Fibroblast of villous mesenchyme (primary cell): ENCODE measurements at places on chromosomes 3 and 15. TPM values are rescaled to one million over a fixed set of nuclear protein-coding genes. Genes with fewer than 3 reads are reported as not detected.

- no peak for DNase-seq
These were observed 154.8 kb upstream of the LRIG1 start for GRCh38 chr3:66655671-66656070.

DNA sequence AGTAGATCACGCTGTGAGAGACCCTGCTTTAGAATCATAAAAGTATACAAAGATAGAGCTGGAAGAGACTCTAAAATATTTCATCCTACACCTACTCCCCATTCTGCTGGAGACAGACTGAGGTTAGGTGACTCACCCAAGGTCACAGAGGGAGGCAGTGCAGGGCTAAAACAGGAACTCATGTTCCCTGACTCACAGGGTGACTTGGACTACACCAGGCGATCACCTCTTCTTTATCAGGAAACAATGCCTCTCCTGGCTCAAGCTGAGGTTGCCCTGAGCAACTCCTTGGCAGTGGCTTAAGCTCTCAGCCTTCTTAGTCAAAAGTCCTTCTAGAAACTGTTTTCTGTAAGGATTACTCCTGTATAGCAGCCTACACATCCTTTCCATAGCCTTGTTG, 26.4 kb upstream of the TNFAIP8L3 start:
- DNase-seq, result peak; percentile 78

- DNase-seq, result no peak
These were observed 51.9 kb downstream of the CCK start for GRCh38 chr3:42214064-42214463.

- no peak for DNase-seq
These were observed 985.7 kb downstream of the TUSC7 start for GRCh38 chr3:117695321-117695720.

- DNase-seq, result no peak
These were observed 30.1 kb downstream of the CCDC12 start for GRCh38 chr3:46946416-46946815.

DNA sequence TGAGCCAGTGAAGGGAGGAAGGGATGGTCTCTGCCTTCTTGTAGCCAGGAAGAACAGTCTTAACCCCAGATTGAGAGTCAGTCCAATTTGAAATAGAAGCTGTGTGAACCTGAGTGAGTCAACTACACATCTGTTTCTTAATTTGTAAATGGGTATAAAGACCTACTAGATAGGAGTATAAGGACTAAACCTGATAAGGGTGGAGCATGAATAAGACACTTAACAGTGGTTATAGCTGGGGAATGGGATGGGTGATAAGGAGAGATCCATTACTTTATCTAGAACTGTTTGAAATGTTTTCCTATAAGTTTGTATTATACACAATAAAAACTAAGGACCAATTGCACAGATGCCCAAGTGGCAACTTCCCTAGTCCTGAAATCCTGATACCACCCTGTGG, 1.4 kb downstream of the MAN2C1 start:
- DNase-seq, result no peak

- no peak for DNase-seq
These were observed 15.7 kb downstream of the PRR23E start for GRCh38 chr3:127208483-127209100.

DNA sequence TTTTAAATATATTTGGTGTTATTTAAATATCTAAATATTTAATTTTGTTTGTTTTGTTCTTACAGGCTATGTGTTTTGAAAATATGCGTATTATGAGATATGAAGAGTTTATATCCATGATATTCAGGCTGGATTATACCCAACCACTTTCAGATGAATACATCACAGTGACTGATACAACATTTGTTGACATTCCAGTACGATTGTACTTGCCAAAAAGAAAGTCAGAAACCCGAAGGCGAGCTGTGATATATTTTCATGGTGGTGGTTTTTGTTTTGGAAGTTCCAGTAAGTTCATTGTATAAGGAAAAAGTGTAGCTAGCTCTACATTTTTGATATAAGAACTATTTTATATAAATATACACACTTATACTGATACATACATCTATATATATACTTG, 6.9 kb downstream of the AADACL2 start:
- DNase-seq, result no peak

DNA sequence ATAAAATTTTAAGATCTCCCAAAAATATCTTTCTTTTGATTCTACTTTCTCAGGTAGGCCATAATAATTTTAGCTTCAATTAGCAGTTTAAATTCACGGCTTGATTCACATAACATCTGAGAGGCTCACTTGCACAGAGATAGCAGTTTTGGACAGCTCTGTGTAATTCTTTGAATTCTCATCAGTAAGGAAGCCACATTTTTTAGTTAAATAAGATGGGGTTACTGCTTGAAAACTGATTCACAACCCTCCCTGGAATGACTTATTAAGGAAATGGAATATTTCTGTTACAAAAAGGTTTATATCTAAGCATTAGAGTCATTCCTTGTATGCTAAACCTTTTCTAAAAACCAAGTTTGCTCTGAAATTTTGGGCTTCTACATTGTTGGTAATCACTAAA, 212.7 kb downstream of the ALCAM start:
- DNase-seq, result no peak

GRCh38 chr3:177820683-177821316, 623.5 kb upstream of the TBL1XR1 start:
- DNase-seq, result peak; percentile 53

DNA sequence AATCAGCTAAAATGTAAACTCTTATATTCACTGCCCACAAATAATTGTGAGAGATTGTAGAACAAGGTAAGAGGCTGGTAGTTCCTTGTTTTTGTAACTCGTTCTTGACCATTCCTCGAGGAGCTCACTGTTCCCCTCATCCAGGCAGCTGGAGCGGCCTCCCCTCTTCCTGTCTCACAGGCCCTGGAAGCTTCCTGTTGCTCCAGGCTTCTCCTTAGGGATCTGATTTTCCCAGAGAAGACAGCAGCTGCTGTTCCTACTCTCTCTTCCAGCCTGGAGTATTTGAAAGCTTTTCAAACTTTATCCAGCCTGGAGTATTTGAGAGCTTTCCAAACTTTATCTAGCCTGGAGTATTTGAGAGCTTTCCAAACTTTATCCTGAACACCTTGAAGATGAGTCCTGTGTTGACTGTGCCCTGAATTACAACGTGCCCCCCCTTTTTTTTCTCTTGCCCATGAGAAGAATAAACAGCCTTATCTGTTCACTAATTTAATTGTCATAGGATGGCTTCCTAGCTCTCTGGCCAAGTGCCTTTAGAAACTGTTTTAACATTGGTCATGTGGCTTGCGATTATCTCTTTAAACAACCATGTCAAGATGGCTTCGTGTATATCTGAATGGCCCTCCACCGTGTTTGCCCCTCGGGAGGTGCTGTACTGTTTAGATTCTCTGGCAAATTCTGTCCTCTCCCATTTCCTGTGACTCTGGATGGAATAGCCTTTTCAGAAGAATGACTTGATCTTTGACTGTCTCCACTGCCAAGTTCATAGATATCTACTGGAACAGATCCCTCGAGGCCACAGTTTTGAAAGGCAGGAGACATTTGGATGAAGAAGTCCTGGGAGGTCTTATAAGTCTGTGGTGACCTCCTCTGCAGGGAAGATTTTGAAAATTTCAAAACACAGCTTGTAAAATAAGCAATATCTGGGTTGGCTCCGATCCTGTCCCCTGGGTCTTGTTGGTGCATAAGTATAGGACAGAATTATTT, 4.8 kb downstream of the ADAMTSL3 start:
- DNase-seq, result no peak

GRCh38 chr15:75161917-75162414, 39.7 kb upstream of the C15orf39 start:
- peak; percentile 77 for DNase-seq

GRCh38 chr15:40793216-40793989, 13.5 kb upstream of the ZFYVE19 start:
- peak; percentile 89 for DNase-seq

DNA sequence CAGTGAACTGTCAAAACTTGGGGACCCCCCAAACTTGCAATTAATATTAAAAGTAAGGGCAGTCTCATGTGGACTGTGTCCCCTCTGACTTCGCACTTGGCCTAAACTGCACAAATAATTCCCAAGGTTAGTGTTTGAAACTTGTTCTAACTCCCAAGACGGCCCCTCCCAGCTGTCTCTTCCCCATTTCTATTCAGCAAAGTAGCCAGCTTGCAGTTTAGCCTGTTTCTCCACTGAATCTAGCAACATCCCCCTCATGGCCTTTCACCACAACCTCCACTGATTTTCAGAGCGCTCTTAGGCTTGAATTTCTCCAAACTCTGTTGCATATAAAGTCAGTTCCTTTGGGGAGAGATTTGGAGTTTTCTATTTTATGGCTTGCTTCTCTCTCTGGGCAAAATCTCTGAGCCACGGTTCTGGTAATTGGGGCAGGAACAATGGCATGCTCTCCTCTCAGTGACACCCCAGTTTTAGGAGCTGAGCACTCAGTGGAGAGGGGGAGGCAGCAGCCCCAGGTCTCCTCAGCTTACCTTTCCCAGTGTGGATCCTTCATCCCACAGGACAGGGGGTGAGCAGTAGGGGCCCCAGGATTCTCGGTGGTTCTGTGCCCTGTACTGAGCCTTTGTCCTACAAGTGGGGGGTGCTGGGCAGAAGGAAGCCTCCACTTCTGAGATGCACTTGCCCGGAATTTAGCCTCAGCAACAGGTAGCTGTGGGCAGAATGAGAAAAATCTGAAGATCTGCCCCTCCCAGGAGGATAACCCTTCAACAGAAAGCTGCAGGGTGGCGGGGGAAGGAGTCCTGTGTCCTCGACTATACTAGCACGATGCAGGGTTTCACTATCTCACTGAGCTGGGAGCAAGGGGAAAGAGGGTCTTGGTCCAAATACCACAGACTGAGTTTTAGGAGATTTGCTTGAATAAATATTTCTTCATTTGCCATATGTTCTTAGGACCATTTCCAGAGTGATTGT, 39.3 kb upstream of the GATA2 start:
- DNase-seq, result no peak

GRCh38 chr3:190458040-190458439, 8.3 kb upstream of the TMEM207 start:
- no peak for DNase-seq

GRCh38 chr3:183008800-183009199, 28.5 kb upstream of the DCUN1D1 start:
- peak; percentile 12 for DNase-seq

DNA sequence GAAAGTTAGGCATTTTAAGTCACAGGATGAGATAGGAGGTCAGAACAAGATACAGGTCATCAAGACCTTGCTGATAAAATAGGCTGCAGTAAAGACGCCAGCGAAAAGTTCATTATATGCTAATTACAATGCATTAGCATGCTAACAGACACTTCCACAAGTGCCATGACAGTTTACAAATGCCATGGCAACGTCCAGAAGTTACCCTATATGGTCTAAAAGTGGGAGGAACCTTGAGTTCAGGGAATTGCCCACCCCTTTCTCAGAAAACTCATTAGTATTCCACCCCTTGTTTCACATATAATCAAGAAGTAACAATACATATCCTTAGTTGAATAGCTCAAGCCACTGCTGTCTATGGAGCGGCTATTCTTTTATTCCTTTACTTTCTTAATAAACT, 92.7 kb upstream of the PLXND1 start:
- no peak for DNase-seq

DNA sequence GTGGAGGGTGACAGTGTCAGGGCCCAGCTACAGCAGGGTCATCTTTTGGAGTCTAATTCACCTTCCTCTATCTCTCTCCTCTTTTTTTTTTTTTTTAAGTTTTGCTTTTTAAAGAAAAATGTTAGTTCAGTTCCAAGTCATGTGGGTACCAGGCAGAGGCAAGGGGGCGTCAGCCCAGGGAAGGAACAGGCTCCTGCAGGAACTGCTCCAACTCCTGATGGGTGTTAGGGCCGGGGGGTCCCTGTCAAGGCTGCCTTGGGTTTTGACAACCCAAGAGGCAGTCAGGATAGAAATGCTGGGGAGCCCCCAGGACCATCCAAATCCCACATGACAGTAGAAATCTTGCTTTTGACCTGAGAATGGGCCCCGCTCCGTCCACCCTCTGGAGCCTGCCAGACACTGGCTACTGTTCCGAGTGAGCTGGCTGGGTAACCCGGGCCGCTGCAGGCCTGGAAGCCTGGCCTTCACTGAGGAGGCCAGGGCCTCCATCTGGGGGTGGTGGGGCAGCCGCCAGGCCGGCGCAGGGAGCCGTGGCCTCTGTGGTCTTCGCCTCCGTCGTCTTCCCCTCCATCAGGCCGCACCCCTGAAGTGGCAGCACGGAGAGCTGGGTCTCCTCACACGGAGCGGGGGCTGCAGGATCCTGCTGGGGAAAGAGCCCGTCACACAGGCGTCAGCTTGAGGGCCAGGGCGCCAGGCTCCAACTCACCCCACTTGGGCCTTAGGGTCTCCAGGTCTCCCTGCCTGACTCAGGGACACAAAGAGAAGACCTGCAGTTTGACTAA, 24.2 kb downstream of the RNU5B-1 start:
- DNase-seq, result no peak

DNA sequence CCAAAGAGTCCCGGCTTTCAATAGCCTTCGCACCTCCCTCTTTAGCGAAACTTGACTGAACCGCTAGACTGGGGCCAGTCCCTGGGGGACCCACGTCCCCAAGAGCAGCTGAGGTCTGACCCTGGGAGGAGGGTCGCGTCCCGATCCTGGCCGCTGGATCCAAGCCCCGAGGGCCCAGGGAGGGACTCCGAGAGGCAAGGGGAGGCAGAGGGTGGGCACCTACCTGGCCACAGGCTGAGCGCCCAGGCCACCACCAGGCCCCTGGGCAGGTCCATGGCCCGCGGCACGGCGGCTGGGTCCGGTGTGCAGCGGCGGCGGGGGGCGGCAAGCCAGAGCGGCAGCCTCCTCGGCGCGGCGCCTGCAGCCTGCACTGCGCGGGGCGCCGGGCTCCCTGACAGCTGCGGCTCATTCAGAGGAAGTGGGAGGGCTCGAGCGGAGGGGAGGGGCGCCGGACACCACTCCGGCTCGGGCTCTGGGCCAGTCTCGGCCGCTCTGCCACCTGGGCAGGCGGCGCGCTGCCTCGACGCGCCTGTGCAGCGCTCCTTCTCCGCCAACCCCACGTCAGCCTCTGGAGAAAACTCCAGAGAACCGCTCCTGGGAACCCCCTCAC, at the start of gene ITGA11:
Gene ITGA11 (minus strand): TSS at position 372 of the 610 bp plus-strand sequence. CDS start 97 bp downstream, at position 275.
- DNase-seq, result peak; percentile 65

DNA sequence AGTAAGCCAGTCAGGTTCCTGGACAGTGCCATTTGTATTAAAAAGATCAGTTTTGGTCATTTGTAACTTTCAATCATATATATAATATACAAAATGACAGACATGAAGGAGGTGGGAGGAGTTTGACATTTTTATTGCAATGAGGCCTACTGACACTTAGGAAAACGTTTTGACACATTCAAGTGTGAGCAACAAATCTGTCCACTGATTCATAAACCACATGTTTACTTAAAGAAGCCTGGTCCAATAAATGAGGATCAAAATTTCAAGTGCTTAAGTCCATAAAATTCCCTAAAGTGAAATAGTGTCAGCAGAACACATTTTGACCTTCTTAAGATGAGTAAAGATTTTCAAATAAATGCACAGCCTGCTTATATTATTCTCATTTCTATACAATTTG, 137.3 kb downstream of the MECOM start:
- peak; percentile 3 for DNase-seq

GRCh38 chr3:124530916-124531315, 199.3 kb upstream of the UMPS start:
- no peak for DNase-seq

- peak; percentile 41 for DNase-seq
These were observed 730 bp upstream of the ZNF710 start for GRCh38 chr15:90000186-90001001.

GRCh38 chr3:73509816-73510215, 114.9 kb downstream of the PDZRN3 start:
- DNase-seq, result no peak

Gene THSD4
- total RNA-seq, result 60.2 and 76.4 TPM in 2 replicates

Gene CAND2
- total RNA-seq, result 4.7 and 6.1 TPM in 2 replicates

Gene CFAP20DC
- 1.3 and 1.7 TPM in 2 replicates for total RNA-seq

Gene SH2D7
- not detected in 2 replicates for total RNA-seq

Gene KNG1
- total RNA-seq, result not detected in 2 replicates

Gene NR2C2
- 20.6 and 26.3 TPM in 2 replicates for total RNA-seq
